ENCODE measurements at places on chromosomes 4 and X.
A peak's percentile ranks its signal among the peaks of the same experiment; 100 is the strongest.

GRCh38 chr4:121272526-121272925 is 108.3 kb downstream of the QRFPR start:
- DNase-seq = no peak

DNA sequence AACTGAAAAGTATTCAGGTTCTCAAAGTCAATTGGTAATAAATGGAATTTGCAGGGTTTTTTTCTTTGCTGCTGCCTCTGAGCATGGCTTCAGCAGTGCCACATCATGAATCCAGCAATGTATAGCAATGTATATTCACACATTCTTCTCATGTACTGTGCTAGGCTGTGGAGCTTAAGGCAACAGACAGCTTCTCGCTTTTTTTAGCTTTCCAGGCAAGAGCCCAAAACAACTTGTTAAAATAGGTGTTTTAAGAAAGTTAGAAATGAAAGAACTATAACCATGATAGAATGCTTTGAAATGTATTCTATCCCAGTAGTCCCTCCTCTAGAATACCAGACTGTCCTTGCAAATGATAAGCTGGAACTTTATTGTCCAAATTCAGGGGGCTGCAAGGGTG is 30.4 kb downstream of the SMIM43 start:
- no peak for DNase-seq

GRCh38 chr4:11866391-11866790 is 437.7 kb upstream of the HS3ST1 start:
- no peak for DNase-seq

- no peak for DNase-seq
Measured at GRCh38 chr4:87677731-87678130, 27.7 kb downstream of the DMP1 start.

GRCh38 chrX:45001048-45001447 is 128.1 kb downstream of the KDM6A start:
- no peak for DNase-seq

DNA sequence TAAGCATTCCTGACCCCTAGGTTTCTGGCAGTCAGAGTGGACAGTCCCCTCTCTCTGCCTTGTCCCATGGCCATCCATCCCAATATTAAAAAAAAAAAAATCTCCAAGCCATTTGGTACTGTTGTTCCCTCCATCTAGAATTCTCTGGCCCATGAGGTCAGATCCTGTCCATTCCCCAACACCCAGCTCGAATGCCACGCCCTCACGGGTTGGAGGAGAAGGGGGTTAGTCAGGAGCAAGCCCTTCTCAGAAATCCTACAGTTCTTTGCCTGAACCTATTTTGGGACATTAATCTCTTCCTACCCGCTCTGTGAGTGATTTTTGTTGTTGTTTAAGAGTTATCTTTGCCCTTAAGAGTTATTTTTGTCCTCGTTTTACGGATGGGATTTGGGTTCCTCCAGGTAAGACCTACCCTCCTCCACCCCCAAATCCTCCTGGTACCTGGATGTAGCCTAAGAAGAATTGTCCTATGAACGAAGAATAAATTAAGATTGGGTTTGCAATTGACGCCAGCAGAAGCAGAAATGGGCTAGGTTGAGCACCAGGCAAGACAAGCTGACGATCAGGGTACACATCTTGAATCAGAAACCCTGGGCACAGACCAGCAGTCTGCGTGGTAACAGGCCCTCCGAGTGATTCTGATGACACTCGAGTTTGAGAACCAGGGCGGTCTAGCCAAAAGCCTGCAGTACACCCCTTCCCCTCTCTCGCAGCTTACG is 977 bp downstream of the RNF175 start:
- DNase-seq = no peak

- DNase-seq = no peak
Measured at GRCh38 chr4:141810038-141810711, 173.8 kb downstream of the IL15 start.

DNA sequence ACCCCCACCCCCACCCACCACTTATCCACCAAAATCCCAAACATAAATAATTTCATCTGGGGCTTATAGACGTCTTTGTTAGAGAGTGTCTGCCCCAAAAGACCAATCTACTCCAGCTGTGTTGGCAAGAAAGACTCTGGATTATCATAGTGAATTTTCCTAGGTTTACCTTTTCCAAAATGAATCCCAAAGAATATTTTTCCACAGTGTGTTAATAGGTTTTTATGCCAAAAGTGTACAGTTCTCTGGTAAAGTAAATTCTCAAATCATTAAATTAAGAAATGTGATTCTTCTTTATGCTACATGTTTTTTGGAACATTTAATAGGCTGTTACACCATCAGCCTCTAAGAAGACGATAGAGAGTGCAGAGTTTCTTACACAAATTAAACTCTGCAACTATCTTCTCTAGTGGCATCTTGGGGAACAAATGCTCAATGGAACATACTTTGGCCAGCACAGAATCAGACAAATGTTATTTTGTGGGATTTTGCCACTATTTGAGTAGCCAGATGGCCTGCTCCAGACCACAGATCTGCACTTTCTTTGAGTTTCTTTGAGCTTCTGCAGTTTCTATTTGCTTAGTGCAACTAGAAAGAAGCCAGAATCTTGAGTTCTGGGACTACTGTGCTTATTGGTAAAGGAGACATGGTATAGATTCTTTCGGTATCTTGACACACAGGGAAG is 206.0 kb downstream of the KIT start:
- no peak for DNase-seq

- no peak for DNase-seq
Measured at GRCh38 chr4:113057891-113058290, 8.4 kb downstream of the ANK2 start.

DNA sequence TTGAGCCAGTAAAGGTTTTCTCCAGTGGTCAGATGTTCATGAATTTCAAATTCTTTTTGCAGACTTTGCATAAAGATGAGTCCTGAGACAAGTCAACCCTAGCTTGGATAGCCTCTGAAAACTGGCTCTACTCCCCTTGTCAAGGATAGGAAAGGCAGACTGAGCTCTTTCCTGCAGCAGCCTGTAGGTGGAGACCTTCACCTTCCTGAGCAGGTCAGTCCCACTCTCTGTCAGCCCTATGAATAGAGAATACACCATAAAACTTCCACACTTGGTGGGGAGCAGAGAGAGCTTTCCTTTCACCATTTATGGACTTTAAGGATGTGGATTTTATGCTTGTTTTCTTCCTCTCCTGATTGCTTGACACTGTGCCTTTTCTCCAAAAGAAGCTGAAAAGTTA is 41.9 kb downstream of the PCDH19 start:
- peak; percentile 3 for DNase-seq

DNA sequence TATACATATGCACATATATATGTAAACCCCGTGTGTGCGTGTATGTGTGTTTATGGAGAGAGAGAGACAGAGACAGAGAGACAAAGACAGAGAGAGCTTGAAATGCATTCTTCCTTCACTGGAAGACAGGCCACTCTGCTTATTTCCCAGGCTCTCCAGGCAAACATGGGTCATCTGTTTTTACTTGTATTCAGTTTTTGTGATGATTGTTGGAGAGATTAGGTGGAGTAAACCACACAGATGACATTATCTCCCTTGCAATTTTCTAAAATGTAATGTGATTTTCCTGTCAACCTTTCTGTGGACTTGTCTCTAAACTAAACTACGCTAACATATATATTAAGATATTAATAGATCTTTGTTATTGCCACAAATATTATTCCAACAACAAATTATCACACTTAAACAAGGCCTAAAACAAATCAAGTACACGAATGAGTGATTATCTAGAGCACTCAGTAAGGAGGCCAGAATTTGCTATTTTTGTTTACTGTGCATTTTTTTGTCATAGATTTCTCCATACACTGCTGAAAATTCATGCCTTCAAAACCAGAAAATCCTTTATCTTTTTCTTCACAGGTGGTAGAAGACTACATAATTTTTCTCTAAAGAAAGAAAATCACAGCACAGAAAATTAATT is 251.8 kb upstream of the SLIT2 start:
- DNase-seq = no peak

DNA sequence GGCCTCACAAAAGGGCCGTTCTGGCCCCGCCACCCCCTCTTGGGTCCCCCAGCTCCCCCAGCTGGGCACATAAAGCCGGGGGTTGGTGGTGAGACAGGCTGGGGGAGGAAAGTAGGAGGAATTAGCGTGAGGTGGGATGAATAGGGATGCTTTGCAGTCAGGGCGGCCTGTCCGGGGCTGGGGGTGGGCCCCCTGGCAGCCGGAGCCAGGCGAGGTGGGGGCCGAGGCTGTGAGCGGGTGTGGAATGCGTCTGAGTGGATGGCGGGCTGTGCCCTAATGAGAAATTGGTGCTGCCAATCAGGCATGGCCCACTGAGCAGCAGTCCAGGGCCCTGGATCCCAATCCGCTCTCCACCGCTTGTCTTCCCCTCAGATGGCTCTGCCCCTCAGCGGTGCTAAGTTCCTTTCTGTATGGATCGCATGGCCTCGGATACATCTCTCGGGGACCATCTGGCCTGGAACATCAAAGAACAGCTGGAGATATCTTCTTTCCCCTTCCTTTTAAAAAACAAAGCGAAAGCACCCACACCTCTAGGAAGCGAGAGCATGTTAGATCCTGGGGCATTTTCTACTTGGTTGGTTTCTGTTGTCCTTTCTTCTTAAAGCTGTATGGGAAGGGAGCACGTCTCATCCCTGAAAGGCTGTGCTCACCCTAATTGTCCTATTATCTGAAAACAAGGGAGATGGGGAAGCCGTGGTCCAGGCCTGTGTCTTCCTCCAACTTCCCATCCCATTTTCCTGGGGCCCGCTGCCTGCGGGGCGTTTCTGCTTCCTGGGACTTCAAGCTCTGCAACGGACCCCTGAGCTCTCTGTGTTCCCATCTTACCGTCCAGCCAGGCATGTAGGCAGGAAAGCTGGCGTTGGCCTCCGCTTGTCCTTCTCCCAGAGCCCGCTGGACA is 106.9 kb downstream of the SORCS2 start:
- no peak for DNase-seq

DNA sequence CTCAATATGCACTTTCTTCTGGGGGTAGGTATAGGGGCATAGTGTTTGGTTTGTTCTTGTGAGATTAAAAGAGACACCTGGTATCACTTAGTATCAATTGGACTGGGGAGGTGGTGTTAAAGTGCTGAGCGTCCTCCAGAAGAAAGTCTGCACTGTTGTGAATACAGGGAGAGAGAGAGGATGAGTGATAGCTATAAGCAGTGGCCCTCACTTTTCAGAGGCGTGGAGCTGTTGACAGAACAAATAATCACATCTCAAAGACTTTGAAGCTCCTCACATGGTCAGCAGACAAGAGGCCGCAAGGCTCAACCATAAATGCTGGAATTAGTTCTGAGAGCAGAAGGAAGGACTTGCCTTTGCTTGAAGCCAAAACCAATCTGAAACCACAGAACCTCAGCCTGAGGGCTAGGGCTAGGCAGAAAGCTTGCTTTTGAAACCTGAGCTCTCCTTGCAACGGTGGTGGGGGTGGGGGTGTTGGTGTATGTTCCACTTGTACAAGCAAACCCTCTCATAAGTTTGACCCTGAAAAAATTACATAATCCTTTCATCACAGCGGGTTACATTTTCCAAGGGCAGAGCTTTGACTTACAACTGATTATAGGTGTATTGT is 123.2 kb upstream of the SCML1 start:
- peak; percentile 16 for DNase-seq

- DNase-seq = no peak
Measured at GRCh38 chr4:38531141-38531727, 132.8 kb upstream of the KLF3 start.

- DNase-seq = no peak
Measured at GRCh38 chr4:130738233-130738632, 1642.3 kb downstream of the C4orf33 start.

DNA sequence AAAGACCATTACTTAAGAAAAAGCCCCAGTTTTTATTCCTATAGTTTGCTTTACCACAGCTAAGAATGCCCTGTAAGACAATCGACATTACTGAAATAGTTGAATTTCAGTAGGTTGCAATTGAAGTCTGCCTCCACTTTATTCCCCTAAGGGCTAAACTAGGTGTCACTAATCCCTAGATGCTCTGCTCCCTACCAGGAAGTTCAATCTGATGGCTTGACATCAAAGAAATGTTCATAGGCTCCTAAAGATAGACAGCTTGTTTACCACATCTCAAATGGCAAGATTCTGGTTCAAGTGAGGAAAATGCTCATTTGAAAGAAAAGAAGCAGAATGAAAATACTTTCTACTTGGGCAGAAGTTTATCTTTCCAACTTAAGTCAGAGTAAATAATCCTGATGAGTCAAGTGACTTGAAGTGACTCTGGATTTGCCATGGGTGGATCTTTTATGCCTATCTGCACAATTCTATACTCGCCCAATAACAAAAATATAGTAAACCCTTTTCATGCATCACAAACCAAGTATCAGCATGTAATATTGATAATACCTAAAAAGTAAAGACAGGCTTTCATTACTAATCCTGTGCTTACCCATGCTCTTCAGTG is 117.2 kb downstream of the SH3RF1 start:
- no peak for DNase-seq

DNA sequence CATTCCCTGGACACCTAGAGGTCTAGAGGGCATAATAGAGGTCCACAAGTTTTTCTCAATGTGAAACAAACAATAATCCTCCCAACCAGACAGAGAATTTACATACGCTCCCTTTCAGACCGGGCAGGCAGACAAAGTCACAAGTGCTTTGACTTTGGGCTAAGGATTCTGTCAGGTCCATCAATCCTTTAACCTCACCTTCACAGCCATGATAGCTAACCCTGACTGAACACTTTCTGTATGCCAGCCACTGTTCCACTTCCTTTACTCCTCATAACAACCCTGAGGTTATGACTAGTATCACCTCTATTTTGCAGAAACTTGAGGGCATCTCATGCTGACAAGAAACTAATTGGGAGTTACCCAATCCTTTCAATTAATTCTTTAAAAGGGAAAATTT is 118.8 kb upstream of the AFF2 start:
- DNase-seq = no peak

DNA sequence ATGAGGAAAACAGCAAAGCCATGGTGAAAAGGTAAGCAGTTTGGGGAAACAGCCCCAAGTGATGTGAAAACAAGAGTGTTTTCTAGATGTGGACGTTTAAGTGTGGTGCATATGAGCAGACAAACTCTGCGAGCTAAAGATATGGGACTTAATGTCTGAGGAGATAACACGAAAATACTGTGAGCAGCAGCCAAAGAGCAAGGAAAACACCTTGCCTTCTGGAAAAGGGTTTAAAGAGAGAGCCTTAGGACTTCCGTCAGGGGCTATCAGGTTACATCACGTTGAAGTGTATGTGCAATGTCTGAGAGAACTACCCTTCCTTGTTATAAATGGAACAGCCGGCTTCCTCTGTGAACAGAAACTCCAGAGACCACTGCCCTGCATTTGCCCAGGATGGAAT is 54.2 kb downstream of the LEF1 start:
- no peak for DNase-seq
